Type B pancreatic cell (in vitro differentiated cells): ENCODE measurements at places on chromosomes 7 and 10. TPM values are rescaled to one million over a fixed set of nuclear protein-coding genes. Genes with fewer than 3 reads are reported as not detected.

Gene LZTS2
- total RNA-seq = 50.2 and 86.6 TPM in 2 replicates

Gene KAZALD1
- total RNA-seq = 6.9 and 17.1 TPM in 2 replicates

Gene CRHR2
- 0.21 and 0.27 TPM in 2 replicates for total RNA-seq

Gene GLI3
- 58.0 and 141 TPM in 2 replicates for total RNA-seq

Gene APBB1IP
- total RNA-seq = 0.12 and 0.48 TPM in 2 replicates

Gene HHEX
- total RNA-seq = 6.6 and 6.7 TPM in 2 replicates

Gene SUFU
- 18.5 and 29.4 TPM in 2 replicates for total RNA-seq

Gene CFAP46
- total RNA-seq = 2.9 and 10.9 TPM in 2 replicates

Gene ASL
- 35.1 and 35.5 TPM in 2 replicates for total RNA-seq

Gene KCNH2
- 8.0 and 10.0 TPM in 2 replicates for total RNA-seq

Gene PNLIPRP3
- not detected in 2 replicates for total RNA-seq

Gene ASZ1
- total RNA-seq = not detected in 2 replicates

GRCh38 chr7:86469680-86470295 is 173.9 kb upstream of the GRM3 start:
- peaks cover 7% of the 10 kb centered on the region for H3K27me3 ChIP-seq
- peak; percentile 69 for DNase-seq
- no peak overlapping the region for H3K27ac ChIP-seq
- no peaks in the 10 kb centered on the region for H3K36me3 ChIP-seq

DNA sequence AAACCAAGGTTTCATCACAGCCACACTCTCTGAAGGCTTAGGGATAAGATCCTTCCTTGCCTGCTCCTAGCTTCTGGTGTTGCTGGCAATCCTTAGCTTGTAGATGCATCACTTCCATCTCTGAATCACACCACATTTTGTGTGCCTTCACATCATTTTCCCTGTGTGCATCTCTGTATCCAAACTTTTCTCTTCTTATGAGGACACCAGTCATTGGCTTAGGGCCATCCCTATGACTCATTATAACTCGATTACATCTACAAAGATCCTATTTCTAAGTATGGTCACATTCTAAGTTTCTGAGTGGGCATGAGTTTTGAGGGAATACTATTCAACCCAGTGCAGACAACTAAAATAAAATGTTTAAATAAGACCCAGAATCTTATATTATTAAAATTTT is 121.7 kb downstream of the C7orf25 start:
- H3K36me3 ChIP-seq = no peaks in the 10 kb centered on the region
- no peak for DNase-seq
- H3K27ac ChIP-seq = no peak overlapping the region
- peaks cover 5% of the 10 kb centered on the region for H3K4me1 ChIP-seq

GRCh38 chr10:103667356-103667755 is 173.9 kb downstream of the NEURL1 start:
- no peak for DNase-seq
- no peak overlapping the region for H3K27ac ChIP-seq
- H3K27me3 ChIP-seq = no peaks in the 10 kb centered on the region
- H3K4me3 ChIP-seq = no peak overlapping the region
- peaks cover 8% of the 10 kb centered on the region for H3K4me1 ChIP-seq

GRCh38 chr10:29811751-29812427 is 177.1 kb upstream of the SVIL start:
- peaks cover 3% of the 10 kb centered on the region for H3K27me3 ChIP-seq
- peak overlapping the region; percentile 64 for H3K4me3 ChIP-seq
- peaks cover 33% of the 10 kb centered on the region for H3K4me1 ChIP-seq
- H3K27ac ChIP-seq = peak overlapping the region; percentile 98

GRCh38 chr10:110746969-110747608 is 103.0 kb downstream of the RBM20 start:
- no peaks in the 10 kb centered on the region for H3K27me3 ChIP-seq
- no peak overlapping the region for H3K4me3 ChIP-seq
- no peak for DNase-seq

- DNase-seq = no peak
- H3K4me1 ChIP-seq = peaks cover 10% of the 10 kb centered on the region
- H3K4me3 ChIP-seq = no peak overlapping the region
- H3K36me3 ChIP-seq = no peaks in the 10 kb centered on the region
- peaks cover 4% of the 10 kb centered on the region for H3K27me3 ChIP-seq
Measured at GRCh38 chr10:80660266-80660665, 122.6 kb downstream of the SH2D4B start.

DNA sequence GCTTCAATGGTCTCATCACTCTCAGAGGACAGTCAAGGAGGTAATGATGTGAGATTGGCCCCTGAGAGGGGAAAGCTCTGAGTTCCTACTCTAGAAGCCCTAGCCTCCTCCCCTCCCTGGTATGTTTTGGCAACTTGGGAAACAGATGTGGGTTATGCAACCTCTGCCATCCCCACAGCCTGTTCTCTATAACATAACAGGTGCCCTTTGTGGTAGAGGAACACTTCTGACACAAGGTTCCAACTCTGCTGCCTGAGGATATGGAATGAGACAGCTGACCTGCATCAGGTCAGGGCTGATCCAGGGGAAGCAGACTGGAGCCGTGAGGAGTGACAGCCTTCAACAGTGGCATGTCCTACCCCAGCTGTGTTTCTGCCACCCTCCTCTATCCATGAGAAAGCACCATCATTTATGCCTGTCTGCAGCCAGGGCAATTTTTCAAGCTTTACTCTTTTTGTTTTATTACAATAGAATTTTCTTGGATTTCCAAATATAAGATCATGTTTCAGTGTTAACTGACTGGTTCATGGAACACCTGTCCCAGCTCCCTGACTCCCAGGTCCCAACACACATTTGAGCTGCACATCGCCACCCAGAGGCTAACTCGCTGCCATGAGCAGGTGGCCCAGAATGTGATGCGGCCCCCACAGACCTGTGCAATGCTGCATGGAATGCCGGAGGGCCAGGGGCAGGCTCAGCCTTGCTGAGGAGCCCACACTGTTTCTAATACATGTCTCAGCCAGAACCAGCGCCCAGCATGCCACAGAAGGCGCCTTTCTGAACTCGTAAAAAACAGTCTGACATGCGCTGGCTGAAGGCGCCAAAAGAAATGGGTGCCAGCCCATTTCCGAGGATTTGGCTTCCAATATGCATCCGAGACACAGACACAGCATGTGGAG is 124.8 kb upstream of the CHST15 start:
- peaks cover 34% of the 10 kb centered on the region for H3K4me1 ChIP-seq
- peaks cover 14% of the 10 kb centered on the region for H3K27me3 ChIP-seq
- H3K36me3 ChIP-seq = no peaks in the 10 kb centered on the region
- H3K27ac ChIP-seq = no peak overlapping the region
- no peak overlapping the region for H3K4me3 ChIP-seq
- no peak for DNase-seq

DNA sequence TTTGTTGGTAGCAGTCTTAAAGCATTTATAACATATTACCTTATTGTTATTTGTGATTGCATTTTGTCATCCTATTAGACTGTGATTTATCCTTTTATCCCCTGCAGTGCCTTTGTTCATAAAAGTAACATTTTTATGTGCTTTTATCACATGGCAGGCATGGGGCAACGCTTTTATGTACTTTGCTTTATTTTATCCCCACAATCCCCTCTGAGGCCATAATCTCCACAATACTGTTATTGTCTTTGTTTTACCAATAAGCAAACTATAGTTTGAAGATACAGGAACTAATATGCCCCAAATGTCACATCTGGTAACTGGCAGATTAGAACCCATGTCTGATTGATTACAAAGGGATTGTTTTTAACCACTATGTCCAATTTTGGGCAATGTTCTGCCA is 613.5 kb downstream of the REEP3 start:
- H3K27me3 ChIP-seq = peaks cover 7% of the 10 kb centered on the region
- no peak for DNase-seq
- H3K36me3 ChIP-seq = no peaks in the 10 kb centered on the region

GRCh38 chr10:110730345-110731050 is 86.4 kb downstream of the RBM20 start:
- no peaks in the 10 kb centered on the region for H3K36me3 ChIP-seq
- H3K4me1 ChIP-seq = peaks cover 36% of the 10 kb centered on the region
- H3K27me3 ChIP-seq = peaks cover 7% of the 10 kb centered on the region
- no peak overlapping the region for H3K4me3 ChIP-seq

DNA sequence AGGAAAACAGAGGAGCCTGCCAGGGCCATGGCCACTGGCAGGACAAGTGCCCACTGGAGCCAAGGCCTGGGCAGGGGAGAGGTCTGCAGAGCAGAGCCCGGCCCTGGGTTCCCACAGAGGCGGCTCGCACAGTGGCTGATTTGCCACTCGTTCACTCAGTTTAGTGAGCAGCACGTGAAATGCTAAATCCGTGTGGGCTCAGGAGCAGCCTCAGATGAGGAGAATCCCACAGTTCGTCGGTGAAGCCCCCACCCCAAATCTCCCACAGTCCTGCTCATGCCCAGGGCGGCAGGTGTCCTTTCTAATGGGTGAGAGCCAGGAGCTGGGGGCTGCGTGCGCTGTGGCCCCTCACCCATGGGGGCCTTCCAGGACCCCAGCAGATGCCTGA is 107.7 kb upstream of the FAM20C start:
- no peak overlapping the region for H3K27ac ChIP-seq
- no peaks in the 10 kb centered on the region for H3K36me3 ChIP-seq
- no peak overlapping the region for H3K4me3 ChIP-seq
- peaks cover 19% of the 10 kb centered on the region for H3K27me3 ChIP-seq

DNA sequence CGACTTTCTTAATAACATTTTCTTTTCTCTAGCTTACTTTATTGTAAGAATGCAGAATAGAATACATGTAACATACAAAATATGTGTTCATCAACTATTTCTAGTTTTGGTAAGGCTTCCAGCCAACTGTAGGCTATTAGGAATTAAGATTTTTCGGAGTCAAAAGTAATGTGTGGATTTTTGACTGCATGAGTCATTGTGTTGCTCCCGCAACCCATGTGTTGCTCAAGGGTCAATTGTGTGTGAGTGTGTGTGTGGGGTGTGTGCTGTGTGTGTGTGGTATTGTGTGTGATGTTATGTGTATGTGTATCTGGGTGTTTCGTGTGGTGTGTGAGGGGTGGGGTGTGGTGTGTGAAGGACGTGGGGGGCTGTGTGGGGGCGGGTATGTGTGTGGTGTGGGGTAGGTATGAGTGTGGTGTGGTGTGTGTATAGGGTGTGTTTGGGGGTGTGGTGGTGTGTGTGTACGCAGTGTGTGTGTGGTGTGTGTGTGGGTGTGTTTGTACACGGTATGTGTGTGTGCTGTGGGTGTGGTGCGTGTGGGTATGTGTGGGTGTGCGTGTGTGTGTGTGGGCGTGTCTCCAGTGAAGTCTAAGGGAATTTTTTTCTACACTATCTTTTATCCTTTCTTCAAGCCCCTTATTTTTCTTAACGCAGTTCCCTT is 60.5 kb downstream of the RSU1 start:
- no peak overlapping the region for H3K27ac ChIP-seq
- H3K36me3 ChIP-seq = peaks cover 39% of the 10 kb centered on the region
- no peaks in the 10 kb centered on the region for H3K27me3 ChIP-seq
- H3K4me3 ChIP-seq = no peak overlapping the region
- no peaks in the 10 kb centered on the region for H3K4me1 ChIP-seq
- no peak for DNase-seq

DNA sequence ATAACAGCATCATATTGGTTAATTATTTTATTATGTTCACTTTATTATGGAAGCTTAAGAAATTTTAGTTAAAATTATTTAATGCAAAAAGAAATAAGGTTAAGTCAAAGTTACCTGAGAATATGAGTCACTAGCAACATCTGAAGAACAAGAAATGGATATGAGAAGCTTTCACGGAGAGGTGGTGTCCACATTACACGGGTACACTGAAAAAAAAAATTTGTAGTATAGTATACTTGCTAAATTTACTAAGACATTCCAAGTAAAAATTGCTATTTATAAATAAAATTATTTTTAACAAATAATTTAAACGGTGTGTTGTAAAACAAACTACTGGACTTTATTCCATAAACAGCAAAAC is 63.9 kb downstream of the DPY19L1 start:
- H3K4me1 ChIP-seq = no peaks in the 10 kb centered on the region
- no peak overlapping the region for H3K27ac ChIP-seq
- H3K27me3 ChIP-seq = no peaks in the 10 kb centered on the region

GRCh38 chr10:118041316-118041715 is 5.4 kb downstream of the RAB11FIP2 start:
- peaks cover 16% of the 10 kb centered on the region for H3K36me3 ChIP-seq
- no peak overlapping the region for H3K4me3 ChIP-seq
- no peak for DNase-seq
- H3K4me1 ChIP-seq = peaks cover 37% of the 10 kb centered on the region
- H3K27me3 ChIP-seq = no peaks in the 10 kb centered on the region

GRCh38 chr10:76333796-76334195 is 902.4 kb downstream of the LRMDA start:
- no peak overlapping the region for H3K4me3 ChIP-seq
- H3K36me3 ChIP-seq = no peaks in the 10 kb centered on the region
- DNase-seq = no peak
- peaks cover 3% of the 10 kb centered on the region for H3K27me3 ChIP-seq

DNA sequence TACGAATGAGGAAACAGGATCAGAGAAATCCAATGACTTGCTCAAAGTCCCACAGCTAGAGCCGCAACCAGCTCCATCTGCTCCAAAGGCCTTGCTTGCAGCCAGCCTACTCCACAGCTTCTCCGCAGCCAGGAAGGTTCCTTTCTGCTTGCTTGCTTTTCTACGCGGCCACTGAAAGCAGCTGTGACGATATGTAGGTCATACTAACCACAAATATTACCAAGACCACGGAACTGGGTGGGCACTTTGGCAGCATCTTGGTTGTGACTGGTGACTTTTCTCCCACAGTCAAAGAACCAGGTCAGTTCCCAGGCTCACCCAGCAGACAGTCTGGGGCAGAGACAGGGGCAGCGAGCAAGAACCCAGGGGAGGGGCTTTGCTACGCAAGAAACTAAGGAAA is 86.4 kb downstream of the FAM53B start:
- DNase-seq = no peak
- no peak overlapping the region for H3K4me3 ChIP-seq
- H3K27me3 ChIP-seq = no peaks in the 10 kb centered on the region

GRCh38 chr7:69684369-69685292 is 86.4 kb downstream of the AUTS2 start:
- H3K4me1 ChIP-seq = peaks cover 37% of the 10 kb centered on the region
- no peak overlapping the region for H3K4me3 ChIP-seq
- no peaks in the 10 kb centered on the region for H3K36me3 ChIP-seq
- no peak for DNase-seq

DNA sequence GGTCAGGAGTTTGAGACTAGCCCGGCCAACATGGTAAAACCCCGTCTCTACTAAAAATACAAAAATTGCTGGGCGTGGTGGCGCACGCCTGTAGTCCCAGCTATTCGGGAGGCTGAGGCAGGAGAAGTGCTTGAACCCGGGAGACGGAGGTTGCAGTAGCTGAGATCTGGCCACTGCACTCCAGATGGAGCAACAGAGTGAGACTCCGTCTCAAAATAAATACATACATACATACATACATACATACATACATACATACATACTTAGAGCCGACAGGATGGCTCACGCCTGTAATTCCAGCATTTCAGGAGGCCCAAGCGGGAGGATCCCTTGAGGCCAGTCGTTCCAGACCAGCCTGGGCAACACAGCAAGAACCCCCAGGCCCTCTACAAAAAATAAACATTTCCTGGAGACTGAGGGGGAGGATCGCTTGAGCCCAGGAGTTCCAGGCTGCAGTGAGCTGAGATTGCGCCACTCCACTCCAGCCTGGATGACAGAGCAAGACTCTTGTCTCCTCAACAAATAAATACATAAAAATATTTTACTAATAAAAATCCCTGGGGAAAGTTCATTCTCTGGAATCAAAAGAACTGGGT is 90.9 kb upstream of the TNRC18 start:
- H3K4me3 ChIP-seq = peak overlapping the region; percentile 99
- H3K27me3 ChIP-seq = peaks cover 6% of the 10 kb centered on the region
- H3K4me1 ChIP-seq = peaks cover 5% of the 10 kb centered on the region
- no peaks in the 10 kb centered on the region for H3K36me3 ChIP-seq
- no peak for DNase-seq
